Breast epithelium (tissue), 4 donors: ENCODE measurements at places on chromosomes 7 and 10.

- DNase-seq = no peak
Measured at GRCh38 chr10:21694631-21695030, 160.6 kb downstream of the MLLT10 start.

DNA sequence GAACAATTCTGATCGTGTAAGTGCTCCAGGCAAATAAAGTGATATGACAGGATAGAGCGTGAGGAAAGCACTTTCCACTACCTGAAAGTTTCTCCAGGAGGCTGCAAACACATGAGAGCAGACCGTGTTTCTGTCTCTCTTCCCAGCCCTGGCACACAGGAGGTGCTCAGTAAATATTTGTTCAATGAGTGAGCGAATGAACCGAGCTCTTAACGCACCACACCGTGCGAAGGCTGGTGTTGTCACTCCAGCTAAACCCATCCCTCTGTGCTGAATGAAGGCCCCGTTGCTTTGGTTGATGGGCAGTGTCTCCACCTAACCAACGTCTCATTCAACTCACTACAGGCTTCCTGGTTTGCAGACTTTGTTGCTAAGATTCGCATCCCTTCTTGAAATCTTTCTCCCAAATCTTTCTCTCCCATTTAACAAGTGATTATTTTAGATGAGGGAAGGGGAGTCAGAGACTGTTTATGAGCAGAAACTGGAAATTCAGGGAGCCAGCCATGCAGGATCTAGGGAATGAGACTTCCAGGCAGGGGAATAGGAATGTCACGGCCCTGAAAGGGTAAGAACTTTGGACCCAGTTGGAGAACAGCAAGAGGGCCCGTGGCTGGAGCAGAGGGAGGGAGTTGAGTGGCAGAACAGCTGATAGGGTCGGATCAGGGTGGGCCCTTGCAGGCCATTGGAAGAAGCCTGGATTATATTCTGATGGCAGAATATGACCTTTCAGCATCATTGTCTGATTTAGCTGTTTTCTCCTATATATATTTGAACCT lies 282.6 kb downstream of the CAMK1D start:
- DNase-seq = no peak

- DNase-seq = no peak
Measured at GRCh38 chr10:122252805-122253204, 18.3 kb upstream of the BTBD16 start.

DNA sequence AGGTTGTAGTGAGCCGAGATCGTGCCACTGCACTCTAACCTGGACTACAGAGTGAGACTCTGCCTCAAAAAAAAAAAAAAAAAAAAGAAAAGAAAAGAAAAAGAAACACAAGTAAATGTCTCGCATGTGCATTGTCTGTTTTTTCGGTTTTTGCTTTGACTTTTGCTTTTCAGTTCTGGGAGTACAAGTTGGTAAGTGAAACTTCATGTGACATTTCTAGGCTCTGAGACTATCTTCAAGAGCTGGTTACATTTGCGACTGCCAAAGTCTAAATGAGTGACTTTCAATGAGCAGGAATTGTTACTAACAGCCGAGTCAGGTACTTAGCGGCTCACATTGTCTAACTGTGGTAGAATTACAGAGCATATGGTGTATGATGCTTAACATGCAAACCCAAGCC lies 107.0 kb upstream of the CELF2 start:
- DNase-seq = no peak

DNA sequence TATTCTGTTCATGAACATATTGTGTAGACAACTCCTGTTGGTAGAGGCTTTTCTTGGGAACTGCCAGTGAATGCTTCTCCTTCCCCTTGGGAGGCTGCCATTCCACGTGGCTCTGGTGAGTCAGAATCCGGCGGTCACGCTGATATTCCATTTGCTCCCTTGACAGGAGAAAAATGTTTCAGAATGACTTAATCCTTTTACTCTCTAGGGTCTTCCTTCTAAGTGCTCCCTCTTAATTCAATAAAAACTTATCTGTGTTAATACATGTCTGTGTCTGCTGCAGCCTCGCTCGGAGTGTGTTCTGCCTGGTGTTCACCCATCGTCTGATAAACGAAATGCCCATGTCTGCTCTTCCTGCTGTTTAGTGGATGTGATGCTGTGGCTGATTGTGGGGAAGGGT lies 278.6 kb downstream of the ARHGAP12 start:
- no peak for DNase-seq

DNA sequence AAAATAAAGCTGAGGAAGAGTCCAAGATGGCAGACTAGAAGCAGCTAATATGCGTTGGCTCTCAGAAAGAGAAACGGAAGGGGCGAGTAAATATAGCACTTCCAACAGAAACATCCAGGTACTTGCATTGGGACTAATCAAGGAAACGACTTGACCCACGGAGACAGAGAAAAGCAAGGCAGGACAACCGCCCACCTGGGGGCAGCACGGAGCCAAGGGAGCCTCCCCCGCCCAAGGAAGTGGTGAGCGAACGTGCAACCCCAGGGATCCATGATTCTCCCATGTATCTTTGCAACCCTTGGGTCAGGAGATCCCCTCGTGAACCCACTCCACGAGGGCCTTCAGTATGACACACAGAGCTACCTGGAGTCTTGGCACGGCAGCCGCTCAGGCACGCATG lies 45.4 kb upstream of the GRM3 start:
- DNase-seq = no peak

DNA sequence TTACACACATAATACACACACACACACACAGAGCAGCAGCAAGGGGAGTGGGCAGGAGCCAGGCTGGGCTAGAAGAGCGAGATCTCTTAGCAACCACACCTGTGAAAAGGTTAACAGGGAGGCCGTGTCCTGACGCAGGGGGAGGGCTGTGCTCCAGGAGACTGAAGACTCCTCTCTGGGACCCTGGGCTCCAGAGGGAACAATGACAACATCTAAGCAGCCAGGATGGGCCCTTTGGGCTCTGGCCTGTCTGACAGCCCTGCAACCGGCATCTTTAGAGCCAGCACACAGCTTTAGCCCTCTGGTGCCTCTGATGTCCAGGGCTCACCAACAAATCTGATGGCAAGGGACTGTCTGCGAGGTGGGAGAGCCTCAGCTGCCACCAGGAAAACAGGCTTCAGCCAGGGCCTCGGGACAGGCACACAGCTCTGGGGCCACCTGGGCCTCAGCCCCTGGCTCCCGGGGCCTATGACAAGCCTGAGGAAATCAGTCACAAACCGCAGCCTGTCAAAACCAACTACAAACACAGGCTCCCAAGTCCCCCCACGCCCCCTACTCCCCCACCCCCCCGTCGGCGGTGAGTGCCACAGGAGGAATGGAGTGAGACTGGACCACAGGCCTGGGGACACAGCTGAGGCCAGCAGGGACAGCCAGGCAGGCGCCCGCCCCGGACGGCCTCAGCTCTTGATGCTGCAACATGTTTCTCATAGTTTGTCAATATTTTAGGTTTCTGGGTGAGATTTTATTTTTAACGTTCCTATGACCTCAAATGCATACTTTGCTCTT lies 102.8 kb downstream of the TNS3 start:
- DNase-seq = no peak

GRCh38 chr7:146661435-146661834 lies 544.8 kb downstream of the CNTNAP2 start:
- no peak for DNase-seq

GRCh38 chr10:111295788-111296187 lies 219.0 kb downstream of the ADRA2A start:
- DNase-seq = no peak

- DNase-seq = no peak
Measured at GRCh38 chr7:139059905-139060304, 24.1 kb upstream of the ZC3HAV1L start.

DNA sequence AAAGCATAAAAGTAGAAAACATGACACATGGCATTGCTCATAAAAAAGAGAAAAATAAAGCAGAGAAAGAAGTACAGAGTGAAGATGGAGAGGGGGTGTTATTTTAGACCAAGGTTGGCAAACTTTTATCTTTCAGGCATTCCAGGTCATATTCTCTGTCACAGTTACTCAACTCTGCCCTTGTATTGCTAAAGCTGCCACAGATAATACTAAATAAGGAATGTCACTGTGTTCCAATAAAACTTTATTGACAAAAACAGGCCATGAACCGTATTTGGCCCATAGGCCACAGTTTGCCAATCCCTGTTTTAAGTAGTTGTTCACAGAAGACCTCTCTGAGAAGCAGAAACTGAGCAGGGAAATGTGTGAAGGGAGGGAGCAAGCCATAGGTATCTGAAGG lies 167.4 kb downstream of the GLI3 start:
- DNase-seq = no peak

GRCh38 chr10:26090026-26090425 lies 126.5 kb upstream of the GAD2 start:
- DNase-seq = no peak

DNA sequence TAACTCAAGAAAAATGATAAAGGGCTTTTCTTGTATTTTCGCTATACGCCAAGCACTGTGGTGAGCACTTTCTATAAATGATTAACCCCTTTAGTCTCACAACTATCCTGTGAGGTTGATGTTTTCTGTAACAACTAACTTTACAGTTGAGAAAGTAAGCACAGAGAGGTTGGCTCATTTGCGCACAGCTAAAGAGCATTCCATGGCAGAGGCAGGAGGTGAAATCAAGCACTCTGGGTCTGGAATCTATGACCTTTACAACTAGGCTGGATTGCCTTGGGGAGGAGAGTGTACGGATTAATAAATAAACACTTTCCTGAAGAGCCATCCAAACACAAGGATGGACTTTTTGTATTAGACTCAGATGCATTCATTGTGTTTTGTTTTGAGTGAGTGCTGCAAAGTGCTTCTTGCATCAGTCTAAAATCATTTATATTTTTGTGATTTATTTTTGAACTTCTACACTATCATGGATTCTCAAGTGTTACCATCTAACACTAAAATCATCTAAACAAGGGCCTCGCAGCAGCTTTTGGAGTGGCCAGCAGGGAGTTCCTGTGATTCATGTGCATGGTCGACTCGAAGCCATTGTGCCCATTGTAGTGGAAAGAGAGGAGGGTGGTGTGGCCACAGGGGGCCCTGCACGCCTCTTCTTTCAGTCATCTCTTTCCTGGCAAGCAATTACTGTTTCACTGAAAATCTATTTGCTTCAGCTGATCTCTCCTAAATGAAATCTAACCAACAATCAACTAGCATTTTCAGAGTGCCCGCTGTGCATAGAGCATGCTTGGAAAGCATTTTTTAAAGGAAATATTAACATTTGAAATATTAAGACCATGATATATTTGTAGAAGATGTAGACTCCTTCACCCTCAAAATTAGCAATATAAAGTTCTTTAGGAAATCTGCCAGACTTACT lies 633.4 kb upstream of the COBL start:
- no peak for DNase-seq

DNA sequence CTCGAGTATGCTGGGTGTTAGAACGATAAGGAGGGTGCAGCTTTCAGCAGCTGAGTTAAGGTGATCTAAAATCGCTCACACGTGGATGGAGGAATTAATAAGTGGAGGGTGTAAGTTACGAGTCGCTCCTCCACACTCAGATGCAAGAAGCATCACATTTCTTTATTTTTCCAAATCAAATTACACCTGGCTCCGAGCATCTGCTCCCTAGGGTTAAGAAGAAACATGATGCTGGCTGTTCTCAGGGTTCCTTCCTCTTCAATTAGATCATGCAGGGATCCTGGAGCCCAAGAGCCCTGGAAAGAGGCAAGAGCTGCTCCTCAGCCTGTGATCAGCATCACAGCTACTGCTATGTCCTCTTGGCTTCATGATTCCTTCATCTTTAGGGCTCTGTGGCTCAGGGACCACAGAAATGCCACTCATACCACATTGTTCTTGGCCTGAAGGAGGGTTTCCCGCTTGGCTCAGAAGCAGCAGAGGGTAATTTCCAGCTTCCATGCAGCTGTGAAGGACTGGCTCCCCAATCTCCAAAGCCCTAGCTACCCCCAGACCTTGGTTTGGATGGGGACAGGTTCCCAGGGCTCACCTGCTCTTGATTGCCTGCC lies 235.9 kb upstream of the ZNF32 start:
- DNase-seq = no peak

DNA sequence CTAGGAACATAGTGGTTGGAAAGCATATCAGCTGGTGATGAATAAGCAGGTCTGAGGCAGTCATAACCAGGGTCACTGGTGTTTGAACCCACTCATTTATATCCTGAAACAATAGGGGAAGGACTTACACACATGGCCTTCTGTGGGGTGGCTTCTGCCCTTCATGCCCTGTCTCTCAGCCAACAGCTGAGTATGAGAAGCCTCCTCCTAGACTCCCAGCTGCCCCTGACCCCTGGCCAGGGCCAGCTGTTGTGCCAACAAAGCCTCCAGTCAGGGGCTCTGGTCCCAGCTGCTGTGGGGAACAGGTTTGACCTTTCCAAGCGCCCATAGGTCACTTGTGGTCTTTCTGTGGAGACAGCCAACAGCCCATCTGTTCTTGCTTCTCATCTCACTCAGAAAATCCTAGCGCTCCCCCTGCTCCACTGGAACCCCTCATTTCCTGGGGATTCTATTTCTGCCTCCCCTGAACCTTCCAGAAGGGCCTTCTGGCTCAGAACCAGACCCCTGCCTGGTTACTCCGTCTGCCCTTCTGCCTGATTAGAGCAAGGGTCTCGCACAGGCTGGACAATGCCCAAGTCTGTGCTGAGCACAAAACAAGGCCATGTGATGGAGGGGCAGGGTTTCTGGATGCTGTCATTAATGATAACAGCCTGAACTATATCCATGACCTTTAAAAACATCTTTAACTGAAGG lies 9.7 kb upstream of the PURB start:
- DNase-seq = no peak

GRCh38 chr10:96516337-96516736 lies 2.6 kb upstream of the TLL2 start:
- no peak for DNase-seq
